ENCODE measurements at places on chromosomes 12 and 14.

DNA sequence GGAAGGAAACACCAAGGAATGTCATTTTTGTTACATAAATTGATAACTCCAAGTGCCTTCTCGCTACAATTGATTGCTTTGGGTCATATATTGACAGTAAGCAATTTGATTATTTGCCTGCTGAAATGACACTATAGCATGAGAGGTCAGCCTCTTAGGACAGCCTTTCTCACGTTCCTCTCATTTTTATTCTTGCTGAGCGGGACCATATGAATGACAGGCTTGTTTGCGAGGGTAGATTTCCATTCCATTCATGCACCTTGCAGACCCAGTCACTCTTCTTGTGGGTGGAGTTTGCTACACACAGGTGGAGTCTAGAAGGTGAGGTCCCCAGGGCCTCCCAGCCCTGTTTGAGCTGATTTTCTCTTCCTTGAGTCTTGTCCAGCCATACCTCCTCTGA, 27.3 kb downstream of the DAAM1 start:
- DNase-seq, result no peak

GRCh38 chr12:26090836-26091510, 33.9 kb downstream of the BHLHE41 start:
- no peak for DNase-seq

GRCh38 chr12:45913631-45914030, 76.7 kb downstream of the SCAF11 start:
- DNase-seq, result no peak

DNA sequence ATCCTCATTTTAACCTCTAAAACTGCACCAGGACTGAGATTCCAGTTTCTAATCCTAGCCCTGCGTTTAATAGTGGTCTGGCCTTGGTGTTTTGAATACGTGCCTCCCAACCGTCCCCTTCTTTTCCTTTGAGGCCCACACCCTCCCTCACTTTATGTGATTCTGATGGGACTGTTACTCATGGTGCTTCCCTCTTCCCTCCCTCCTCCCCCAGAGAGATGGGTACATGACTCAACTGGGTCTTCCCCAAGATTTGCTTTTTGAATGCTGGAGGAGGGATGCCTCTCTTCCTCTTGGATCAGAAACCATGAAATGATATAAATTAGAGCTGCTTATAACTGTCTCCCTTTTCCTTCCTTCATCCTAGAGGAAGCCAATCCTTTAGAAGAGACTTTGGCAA, 8.2 kb upstream of the PPP2R5E start:
- DNase-seq, result peak; percentile 50

- DNase-seq, result no peak
These were observed 123.3 kb downstream of the CEP83 start for GRCh38 chr12:94336211-94336925.

DNA sequence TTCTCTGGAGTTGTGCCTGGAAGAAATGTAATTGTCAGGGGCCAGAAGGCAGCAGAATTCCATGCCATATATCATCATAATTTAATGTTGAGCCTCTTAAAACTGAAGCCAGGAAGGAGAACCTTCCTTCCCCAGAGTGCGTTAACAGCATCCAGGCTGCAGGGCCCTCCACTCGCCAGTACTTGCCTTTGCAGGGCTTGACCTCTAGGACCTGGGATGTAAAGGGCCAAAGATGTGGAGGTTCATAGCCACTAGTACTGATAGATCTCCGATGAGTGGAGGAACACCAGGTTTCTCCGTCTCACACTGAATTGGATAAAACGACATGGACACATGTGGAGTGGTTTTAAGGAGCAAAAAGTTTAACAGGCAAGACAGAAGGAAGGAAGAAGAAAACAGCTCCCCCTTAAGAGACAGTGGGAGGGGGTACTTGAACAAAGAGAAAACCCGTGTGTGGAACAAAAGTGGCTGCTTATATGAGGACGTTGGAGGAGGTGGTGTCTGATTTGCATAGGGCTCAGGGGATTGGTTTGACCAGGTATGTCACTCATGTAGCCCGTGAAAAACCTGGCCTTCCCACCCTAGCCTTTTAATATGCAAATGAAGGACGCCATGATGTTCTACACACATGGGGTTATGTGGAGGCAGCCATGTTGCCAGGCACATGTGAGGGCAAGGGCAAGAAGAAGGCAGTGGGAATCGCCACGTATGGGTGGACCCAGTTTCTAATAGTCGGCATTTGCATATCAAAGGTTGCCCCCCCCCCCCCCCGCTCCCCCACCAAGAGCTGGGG, 38.8 kb upstream of the WSCD2 start:
- no peak for DNase-seq

DNA sequence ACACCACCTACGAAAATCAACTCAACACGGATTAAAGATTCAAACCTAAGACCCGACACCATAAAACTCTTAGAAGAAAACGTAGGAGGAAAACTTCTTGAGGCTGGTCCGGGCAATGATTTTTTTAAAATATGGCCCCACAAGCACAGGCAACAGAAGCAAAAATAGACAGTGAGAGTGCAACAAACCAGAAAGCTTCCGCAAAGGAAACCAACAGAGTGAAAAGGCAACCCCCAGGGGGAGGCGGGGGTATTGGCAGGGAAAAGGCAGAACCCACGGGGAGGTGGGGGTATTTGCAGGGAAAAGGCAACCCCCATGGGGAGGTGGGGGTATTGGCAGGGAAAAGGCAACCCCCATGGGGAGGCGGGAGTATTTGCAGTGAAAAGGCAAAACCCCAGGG, 20.5 kb upstream of the FBRSL1 start:
- DNase-seq, result no peak

DNA sequence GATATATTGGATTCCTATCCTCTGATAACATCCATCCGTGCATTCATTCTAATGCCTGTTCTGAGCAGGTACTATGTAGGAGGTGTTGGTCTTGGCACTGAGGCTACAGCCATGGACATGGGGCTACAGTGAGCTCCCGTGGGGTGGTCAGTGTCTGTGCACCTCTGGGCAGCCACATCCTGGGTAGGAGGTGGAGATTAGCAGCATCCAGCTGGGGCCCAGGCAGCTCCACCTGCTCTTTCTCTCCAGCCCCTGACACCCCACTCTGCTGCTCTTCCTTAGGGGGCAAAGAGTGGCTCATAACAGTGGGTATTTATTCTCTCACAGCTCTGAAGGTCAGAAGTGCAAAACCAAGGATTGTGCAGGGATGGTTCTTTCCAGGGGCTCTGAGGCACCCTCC, 292.0 kb upstream of the SFSWAP start:
- no peak for DNase-seq

DNA sequence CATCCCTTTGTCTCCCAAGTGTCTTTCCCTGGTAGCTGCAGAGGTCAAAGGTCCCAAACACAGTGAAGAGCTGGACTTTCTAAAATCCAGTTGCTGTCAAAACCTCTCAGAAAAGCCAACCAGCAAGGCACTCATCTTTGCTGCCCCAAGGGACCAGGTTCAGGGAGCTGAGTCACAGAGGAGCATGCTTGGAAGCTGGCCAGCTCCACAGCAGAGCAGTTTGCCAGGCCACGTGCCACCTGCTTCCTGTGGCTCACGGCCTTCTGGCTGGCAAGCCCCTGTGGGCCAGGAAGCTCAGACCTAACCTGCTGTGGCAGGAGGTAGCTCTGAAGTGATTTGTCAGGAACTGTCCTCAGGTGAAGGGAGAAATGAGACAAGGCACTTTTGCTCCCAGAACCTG, 3.6 kb downstream of the ISCU start:
- peak; percentile 64 for DNase-seq

GRCh38 chr12:86435053-86435452, 178.9 kb upstream of the MGAT4C start:
- no peak for DNase-seq

DNA sequence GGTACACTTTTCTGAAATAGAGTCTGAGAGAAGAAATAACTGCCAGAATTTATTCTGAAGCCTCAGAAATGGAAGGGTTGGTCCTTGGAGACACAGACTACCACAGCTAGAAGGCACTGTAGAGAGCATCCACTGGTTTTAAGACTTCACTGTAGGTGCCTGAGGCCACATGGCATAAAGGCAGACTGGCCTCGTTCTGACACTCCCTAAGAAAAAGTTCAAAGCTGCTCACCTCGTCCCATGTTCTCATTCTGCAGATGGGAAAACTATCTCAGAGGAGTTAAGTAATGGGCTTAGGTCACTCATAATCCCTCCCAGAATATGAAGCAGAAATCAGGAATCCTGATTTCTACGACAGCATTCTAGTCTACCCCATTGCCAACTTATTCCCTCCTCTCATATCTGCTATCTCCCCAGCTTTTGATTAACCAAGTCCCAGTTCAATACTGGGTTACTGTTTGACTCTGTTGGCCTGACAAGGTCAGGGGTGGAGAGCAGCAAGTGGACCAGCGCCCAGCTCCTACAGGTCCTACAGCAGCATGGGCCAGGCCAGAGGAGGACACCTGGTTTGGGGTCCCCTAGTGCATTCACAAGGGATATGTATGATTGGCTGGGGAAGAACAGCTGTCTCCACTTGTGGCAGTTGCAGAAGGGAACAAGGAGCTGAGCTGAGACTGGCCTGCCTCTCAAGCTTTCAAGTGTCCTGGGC, 3.7 kb downstream of the ITGA5 start:
- DNase-seq, result no peak

- no peak for DNase-seq
These were observed 90.4 kb downstream of the SLC24A4 start for GRCh38 chr14:92413379-92413778.

- no peak for DNase-seq
These were observed 8.1 kb upstream of the RIC8B start for GRCh38 chr12:106766393-106766826.

- no peak for DNase-seq
These were observed 22.9 kb upstream of the RNF34 start for GRCh38 chr12:121376754-121377697.

DNA sequence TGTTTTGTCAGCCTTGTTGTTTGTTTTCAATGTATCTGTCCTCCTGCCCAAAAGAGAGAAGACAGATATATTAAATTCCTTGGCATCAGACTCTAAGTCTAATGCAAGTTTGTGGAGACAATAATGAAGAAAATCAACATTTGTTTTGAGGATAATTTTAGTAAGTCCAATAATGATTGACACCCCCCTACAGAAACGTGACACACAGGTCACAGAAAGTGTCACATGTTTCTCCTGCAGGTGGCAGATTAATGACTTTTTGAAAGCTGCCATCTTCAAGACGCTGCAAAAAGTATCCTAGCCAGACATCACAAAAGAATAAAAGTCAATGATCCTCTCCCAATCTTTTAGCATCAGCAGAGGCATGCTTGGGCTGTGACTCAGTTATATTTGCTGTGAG, 378.8 kb upstream of the TMPO start:
- DNase-seq, result no peak

- peak; percentile 63 for DNase-seq
These were observed 156.3 kb downstream of the TMX1 start for GRCh38 chr14:51396222-51396815.

DNA sequence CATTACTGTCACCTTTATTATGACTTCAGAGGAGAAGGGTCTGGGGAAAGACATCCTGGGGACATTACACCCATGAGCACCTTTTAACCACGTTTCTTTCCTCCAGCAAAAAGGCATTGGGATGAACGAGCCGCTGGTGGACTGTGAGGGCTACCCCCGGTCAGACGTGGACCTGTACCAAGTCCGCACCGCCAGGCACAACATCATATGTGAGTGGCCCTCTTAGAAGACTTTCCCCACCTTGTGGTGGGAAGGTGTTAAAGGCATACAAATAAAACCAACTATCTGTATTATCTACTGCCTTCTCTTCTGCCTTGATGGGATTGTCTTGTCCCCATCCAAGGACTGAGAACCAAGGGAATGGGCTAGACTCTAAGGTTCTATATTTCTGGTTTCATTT, 6.0 kb downstream of the PSMD9 start:
- DNase-seq, result no peak

GRCh38 chr12:96352161-96352835, 47.9 kb downstream of the CDK17 start:
- DNase-seq, result no peak

GRCh38 chr14:98593361-98593761, 678.6 kb downstream of the BCL11B start:
- no peak for DNase-seq

DNA sequence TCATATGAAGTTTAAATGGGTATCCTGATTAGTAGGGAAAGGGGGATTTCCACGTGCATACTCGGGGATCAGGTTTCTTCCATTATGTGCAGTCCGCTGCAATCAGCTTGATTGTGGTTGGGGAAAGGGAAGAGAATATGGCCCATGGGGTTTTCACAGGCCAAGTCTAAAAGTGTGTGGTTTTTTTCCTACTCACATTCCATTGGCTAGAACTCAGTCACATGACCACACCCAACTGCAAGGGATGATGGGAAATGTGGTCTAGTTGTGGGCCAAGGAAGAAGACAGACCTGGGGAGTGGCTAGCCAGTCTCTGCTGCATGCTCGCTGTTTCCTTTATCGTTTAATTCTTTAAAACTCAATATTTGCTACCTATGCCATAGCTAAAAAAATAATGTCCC, 105.1 kb downstream of the PRIMA1 start:
- DNase-seq, result no peak

DNA sequence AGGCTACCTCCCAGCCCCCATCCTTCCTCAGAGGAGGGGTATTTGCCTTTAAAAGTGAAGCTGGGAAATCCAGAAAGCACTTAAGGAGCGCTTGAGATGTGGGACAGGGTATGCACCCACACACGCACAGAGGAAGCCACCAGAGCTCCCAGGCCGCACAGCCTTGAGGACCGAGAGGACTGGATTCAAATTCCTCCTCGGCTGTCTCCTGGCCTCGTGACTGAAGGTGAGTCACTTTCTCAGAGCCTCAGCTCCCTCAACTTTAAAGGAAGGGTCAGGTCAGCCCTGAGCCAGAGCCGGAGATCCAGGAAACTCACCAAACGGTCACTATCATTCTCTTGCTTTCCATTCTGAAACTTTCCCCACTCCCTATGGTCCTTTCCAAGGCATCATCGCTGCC, 37.6 kb downstream of the BCL11B start:
- DNase-seq, result no peak

- no peak for DNase-seq
These were observed 47.4 kb downstream of the RTN1 start for GRCh38 chr14:59823179-59823578.

GRCh38 chr14:29548948-29549370, 378.7 kb downstream of the PRKD1 start:
- DNase-seq, result peak; percentile 70

DNA sequence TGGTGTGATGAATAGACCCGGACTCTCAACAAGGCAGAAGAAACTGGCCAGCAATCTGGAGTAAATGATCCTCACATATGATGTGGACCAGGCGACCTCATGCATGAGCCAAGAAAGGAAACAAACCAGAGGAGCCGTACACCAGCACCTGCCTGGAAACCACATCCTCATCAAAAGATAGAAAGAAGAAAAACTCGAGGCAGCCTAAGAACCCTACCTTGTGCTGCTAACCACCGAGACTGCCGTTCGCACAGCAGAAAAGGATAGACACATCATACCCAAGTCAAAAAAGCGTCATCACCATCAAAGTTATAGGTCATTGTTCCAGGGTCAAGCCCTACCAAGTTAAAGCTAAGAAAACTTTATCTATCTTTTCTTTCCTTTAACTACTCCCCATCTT, 66.7 kb downstream of the RESF1 start:
- DNase-seq, result no peak
